ENCODE measurements at places on chromosomes 4 and X.

DNA sequence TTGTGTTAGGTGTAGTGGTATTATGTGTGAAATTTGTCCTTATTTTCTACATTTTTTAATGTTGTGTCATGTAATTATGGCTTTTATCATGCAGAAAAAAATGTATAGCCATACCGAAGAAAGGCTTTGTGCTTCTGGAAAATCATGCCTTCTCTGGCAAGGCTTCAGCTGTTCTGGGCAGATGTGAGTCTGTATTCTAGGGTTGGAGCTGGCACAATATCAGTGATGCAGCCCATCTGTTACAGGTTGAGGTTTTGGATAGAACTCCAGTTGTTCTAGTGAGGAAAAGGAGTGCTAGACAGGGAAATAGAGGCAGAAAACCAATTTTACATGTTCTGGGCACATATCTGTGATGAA is 44.8 kb upstream of the PRSS12 start:
- DNase-seq: no peak

DNA sequence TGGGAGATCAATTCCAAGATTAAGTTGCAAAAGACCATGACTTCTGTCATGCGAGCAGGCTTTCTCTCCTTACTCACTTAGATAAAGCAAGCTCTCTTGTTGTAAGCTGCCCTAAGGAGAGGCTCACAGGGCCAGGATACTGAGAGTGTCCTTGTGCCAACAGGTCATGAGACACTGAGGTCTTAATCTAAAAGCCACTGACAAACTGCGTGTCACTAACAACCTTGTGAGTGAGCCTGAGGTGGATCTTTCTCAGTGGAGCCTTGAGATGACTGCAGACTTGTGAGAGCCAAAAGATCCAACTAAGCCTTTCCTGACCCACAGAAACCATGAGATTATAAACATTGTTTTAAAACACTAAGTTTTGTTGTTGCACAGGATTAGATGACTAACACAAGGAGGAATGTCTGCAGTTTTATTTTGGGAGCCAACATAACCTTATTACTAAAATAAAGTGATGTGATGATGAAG is 170.5 kb downstream of the SLC39A8 start:
- DNase-seq: no peak

DNA sequence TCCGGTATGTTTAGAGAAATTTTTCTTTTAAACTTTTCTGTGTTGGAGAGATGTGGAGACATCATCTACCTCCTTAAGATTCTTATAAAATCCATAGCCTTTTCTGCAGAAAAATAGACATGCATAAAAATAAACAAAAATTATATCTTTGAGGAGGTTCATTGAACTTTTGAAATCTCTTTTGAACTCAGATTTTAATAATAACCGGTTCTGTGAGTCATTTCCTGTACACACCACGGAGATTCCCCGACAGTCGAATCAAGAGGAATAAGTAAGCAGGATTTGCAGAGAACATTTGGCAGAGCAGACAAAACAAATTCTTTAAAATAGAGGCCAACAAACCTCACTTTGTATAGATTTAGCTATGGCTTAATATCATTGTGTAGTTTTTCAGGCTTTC is 918.7 kb upstream of the POU3F4 start:
- no peak for DNase-seq

DNA sequence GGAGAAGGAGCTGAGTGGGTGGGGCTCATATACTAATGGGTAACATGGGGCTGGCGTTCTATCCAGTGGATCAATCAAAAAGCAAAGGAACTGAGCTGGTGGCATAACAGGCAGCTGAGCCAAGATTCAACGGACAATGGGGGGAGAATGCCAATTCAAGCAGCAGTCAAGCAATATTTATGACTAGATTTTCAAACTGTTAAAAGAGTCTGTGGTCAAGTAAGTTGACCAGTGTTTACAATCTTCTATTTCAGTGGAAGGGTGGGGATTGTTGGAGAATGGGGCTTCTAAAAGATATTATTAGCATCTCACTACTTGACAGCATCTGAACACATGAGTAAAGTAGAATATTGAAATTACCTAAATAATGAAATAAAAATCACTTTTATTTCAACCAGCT is 64.9 kb upstream of the SCRG1 start:
- no peak for DNase-seq

DNA sequence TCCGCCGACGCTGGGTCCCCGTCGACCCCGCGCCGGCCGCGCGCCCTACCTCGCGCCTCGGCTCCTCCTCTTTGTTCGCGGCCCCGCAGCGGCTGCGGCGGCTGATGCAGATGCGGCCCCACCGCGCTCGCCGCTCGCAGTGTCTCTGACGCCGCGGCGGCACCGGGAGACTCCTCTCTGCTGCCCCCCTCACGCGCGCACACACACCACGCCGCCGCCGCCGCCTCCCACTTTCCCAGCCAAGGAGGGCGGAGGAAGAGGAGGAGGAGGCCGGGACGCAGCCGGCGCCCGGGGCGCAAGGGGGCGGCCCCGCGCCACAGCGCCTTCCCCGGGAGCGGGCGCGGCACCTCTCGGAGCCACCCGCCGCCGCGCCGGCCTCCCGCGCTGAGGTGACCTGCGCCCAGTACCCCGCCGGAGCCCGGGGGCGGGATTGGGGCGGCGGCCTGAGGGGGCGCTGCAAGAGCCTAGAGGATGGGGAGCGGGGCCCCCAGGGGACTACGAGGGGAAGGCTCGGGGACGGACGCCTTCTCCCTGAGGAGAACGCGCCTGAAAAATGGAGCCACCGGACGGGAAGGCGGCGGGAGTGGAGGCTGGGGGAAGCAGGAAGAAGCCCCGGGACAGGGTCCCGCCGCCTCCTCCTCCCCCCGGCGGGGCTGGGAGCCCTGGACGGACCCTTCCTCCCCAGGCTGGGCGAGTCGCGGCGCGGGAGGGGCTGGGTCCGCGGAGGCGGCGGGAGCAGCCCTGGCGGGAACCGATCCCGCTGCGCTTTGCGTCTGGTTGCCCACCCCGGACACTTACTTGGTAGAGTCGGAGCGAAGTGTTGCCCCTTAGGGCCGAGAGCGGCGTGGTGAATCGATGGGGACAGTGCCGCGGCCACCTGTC is at the start of gene SH3RF1:
Gene SH3RF1, minus strand, starts transcription at position 147 of the 882 bp plus-strand sequence. CDS start 1,744 bp downstream, outside the sequence.
- DNase-seq: no peak

DNA sequence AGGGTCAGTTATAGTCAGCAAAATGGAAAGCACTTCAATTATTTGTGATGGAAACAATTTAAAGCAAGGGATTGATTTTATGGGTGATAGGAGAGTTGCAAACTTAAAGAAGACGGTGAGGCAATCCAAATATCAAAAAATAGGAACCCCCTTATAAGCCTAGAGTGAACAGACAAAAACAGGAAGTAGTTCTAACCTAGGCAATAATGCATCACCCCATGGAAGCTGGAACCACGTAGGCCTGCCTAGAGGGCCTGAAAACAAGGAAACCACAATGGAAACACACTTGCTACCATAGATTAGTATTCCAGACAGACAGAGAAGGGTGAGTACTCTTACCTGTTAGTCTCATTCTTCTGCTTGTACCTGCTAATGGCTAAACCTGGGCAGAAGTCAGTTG is 13.5 kb upstream of the GK2 start:
- no peak for DNase-seq

GRCh38 chr4:169341490-169341889 is 70.7 kb upstream of the SH3RF1 start:
- no peak for DNase-seq

DNA sequence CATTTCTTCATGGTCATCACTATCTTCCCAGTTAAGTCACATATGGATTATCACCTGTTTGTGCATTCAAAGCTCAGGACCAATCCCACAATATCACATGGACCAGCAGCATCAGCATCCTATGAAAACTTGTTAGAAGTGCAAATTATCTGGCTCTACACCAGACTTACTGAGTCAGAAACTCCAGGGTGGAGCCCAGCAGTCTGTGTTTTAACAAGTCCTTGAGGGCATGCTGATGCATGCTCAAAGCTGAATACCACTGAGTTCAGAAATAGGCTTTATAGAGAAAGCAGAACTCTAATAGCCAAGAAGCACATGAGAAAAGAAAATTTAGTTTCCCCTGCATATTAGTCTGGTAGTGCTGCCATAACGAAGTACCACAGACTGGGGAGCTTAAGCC is 62.4 kb upstream of the GABRQ start:
- DNase-seq: no peak

GRCh38 chrX:28649541-28649940 is 62.3 kb downstream of the IL1RAPL1 start:
- no peak for DNase-seq

DNA sequence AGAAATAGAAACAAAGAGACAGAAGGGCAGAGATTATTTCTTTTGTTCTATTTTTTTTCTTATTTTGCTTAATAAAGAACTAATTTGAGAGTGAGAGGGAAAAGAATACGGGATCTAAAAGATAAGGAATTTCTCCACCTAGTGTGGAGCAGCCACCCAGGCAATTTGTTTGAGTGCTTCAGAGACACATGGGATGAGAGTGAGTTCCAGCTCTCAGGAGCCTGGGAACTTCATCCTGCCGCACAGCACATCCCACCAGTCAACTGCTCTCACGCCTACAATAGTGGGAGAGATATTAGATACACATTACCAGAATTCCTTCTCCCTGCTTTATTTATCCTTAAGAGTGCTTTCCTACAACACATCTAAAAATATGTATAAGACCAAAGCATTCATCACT is 946.4 kb downstream of the PDHA2 start:
- DNase-seq: no peak

DNA sequence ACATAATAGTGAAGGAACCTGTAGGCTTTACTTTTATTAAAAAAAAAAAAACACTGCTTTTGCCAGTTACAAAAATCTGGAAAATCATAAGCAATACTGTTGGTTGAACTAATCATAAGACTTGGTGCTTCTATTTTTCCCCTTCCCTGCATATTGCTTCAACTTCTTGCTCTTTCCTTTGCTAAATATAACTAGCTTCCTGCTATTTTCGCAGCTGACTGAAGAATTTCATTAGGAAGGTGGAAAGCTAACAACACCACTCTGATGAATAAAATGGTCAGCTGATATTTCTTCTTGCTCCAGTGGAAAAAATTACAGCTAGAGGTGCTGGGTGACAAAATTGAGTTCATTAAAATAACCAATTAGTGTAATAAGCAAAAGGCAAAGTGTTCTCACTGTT is 39.3 kb downstream of the MEPE start:
- DNase-seq: no peak

DNA sequence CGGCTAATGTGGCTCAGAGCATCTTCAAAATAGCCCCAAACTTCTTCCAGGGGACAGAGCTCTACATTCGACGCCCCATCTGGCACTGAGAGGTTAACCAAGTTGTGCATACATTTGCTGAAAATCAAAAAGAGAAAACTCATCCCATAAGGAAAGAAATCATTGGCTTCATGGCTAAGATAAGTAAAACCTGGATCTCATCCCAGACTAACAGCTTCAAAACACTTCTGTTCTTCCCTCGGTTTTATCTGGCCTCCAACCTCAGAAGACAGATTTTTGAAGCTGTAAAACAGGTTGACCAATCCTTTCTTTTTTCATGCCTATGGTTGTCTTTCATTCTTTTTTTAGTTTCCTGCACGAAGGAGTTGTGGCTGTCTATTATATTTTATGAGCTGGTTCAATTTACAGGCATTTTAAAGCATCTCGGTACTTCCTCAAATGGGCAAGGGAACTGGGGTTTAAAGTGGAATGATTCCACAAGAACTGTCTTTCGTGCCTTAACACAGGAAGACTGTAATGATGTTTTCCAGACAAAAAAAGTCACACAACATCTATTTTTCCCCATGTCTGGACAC is 107.6 kb downstream of the DLG3 start:
- DNase-seq: no peak

DNA sequence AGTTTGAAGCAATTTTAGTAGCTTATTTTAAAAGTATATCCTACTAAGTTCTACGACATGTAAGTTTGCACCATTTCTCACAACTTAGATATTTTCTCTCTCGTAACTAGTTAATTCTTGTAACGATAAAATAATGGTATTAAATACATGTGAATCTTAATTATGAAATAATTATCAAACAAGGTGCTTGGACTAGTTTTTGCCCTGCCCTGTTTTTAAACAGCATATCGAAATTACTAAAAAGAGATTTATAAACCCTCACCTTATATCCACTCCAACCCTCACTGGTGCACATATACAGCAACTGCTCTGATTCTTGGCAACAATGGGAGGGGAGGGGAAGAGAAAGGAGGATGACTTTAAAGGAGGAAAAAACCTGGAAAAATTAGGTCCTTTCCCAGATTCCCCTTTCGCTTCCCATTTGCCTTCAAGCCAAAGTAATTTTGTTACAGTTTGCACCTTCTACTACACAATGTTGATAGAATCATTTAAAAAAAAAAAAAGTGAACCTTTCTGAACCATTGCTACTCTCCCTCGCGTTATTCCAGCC is 820 bp upstream of the MAB21L2 start:
- no peak for DNase-seq

GRCh38 chr4:151446208-151446607 is 37.2 kb downstream of the FHIP1A start:
- DNase-seq: no peak

- DNase-seq: no peak
These were observed 378.5 kb downstream of the FAT4 start for GRCh38 chr4:125693228-125693627.

GRCh38 chr4:45172636-45173035 is 446.3 kb upstream of the GNPDA2 start:
- no peak for DNase-seq

- DNase-seq: no peak
These were observed 161.7 kb upstream of the CXCL13 start for GRCh38 chr4:77443941-77444340.

DNA sequence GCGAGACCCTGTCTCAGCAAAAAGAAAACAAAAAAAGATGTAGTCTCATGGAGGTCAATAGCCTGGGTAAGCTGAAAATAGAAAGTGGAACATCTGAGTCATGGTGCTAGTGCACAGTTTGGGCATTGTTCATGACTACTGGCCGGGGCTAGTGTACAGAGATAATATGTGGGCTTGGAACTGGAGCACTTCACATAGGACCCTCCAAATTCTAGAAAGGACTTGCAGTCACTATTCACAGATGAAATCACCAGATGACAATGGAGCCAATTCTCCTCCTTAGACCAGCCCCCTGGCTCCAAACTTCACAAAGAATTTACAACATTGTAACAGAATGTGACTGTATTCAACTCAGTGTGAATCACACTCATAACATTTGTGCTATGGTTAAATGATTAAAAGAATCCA is 367.8 kb upstream of the SLC7A11 start:
- DNase-seq: no peak

GRCh38 chrX:46324166-46324565 is 221.1 kb downstream of the ZNF674 start:
- no peak for DNase-seq

- no peak for DNase-seq
These were observed 177.4 kb downstream of the DCHS2 start for GRCh38 chr4:154314248-154314647.

DNA sequence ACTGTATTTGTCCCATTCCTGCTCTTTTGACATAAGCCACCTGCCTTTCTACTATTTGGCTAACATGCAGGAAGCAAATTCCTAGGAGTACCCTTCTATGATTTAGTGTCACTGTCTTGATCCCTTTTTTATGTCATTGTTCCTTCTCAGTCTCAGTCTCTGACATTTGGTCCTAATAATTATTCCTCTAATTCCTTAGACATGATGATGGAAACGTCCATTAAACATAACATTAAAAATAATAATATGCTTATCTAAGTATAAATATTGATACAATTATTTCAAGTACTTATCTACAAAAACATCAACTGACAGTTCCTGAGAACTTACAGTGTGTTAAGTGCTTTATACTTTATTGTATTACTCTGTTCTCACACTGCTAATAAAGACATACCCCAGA is 857.0 kb upstream of the LCORL start:
- DNase-seq: no peak

GRCh38 chrX:54944816-54945215 is 24.2 kb downstream of the TRO start:
- no peak for DNase-seq

Data from stimulated activated CD4-positive, alpha-beta T cell treated with anti-CD3 and anti-CD28 coated beads, Interleukin-15, amount 100 ng/mL, for 1 hour (primary cell).